ENCODE measurements at places on chromosomes 5 and 9.

GRCh38 chr9:83538172-83538889 is at the start of gene FRMD3:
Gene FRMD3 (minus strand): TSS chr9:83538401. CDS start chr9:83538231, 170 bp downstream.
- DNase-seq, result peak; percentile 90

DNA sequence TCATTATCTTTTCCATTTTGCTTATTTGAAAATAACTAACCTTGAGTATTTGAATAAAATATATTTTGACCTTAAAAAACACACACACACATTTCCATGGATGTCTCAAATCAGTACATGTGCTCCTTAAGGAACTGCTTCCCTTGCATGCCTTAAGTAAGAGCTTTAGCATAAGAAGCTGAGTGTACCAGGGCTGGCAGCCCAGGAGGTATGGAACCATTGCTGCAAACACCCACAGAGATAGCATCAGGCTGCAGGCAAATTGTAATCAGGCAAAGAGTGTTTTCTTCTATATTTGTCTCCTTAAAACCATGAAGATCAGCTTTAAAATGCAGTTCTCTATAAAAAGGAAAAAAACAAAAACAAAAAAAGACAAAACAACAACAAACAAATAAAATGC is 160.6 kb downstream of the PLK2 start:
- no peak for DNase-seq

DNA sequence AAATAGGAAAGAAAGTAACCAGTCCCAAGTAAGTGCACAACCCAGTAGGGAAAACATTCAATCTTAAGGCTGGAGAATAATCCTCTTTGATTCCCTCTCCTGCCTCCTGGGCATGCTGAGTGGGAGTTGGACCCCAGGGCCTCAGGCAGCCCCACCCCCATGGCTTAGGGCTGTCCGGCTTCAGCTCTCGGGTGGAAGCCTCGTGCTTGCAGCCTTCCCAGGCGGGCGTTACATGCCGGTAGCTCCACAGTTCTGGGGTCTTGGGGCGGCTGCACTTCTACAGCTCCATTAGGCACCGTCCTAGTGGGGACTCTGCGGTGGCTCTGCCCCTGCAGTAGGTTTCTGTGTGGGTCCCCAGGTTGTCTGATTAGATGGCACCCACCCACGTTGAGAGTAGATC is 10.1 kb downstream of the GLIPR2 start:
- DNase-seq, result no peak

GRCh38 chr5:168320805-168321204 is 29.4 kb downstream of the WWC1 start:
- no peak for DNase-seq

DNA sequence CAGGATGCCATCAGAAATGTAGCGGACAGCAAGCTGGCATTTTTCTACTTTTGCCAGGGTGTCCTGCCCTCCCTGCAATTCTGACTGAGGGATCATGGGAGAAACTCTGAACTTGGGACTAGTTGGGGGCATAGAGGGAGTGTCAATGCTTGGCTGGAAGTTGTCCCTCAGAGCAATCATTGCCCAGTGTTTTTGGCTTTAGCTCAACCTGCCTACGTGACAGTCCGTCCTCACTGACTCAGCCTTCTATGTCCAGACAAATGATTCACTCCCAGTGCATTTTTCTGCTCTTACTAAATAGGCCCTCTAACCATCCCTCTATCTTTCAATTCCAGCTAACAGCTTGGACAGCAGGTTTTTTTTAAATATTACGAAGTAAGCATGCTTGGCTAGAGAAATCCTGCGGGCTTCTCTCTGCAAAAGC is 627.4 kb downstream of the TLR4 start:
- DNase-seq, result no peak

- DNase-seq, result no peak
Measured at GRCh38 chr5:55187370-55187769, 14.4 kb upstream of the CDC20B start.

DNA sequence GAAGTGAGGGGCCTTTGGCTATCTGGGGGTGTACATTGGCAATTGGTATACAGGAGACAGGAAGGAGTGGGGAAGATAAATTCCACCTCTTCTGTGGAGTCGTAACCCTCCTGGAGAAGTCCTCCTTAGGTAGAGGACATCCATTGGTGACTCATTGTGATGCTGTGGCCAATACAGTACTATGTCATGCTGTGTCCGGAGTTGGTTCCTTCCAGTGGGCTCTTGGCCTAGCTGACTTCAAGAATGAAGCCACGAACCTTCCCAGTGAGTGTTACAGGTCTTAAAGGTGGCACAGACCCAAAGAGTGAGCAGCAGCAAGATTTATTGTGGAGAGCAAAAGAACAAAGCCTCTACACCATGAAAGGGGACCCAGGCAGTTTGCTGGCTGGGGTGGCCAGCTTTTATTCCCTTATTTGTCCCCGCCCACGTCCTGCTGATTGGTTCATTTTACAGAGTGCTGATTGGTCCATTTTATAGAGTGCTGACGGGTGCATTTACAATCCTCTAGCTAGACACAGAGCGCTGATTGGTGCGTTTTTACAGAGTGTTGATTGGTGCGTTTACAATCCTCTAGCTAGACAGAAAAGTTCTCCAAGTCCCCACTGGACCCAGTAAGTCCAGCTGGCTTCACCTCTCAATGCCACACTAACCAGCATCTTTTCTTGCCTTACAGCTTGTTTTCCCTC is 37.3 kb upstream of the FBP1 start:
- no peak for DNase-seq

DNA sequence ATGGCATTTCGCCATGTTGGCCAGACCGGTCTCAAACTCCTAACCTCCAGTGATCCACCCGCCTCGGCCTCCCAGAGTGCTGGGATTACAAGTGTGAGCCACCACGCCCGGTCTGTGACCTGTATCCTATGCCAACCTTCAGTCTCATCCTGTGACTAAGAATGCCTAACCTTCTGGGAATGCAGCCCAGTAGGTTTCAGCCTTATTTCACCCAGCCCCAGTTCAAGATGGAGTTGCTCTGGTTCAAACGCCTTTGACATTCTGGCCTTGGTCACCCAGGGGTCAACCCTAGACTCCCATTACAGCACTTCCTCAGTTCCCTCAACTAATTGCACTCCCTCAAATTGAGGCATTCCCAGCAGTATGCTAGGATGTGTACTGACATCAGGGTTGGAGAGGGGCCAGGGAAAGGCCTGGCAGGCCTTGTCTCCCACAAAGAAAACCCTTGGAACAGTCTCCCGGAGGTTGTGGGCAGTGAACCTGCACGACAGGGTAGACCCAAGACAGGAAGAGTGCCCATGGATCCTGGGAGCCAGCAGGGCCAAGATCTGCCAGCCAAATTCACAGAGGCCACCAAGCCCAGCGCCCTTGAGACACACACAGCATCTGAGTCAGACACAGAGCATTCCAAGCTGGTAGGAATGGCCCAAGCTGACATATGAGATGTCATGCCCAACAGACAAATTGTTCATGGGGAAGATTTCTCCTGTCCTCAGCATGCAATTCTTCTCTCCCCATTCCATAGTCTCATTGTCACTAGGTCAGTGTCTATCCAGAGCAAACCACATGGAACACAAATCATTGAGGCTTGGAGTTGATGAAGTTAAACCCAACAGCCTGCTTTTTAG is 24.9 kb upstream of the SMU1 start:
- DNase-seq, result no peak

DNA sequence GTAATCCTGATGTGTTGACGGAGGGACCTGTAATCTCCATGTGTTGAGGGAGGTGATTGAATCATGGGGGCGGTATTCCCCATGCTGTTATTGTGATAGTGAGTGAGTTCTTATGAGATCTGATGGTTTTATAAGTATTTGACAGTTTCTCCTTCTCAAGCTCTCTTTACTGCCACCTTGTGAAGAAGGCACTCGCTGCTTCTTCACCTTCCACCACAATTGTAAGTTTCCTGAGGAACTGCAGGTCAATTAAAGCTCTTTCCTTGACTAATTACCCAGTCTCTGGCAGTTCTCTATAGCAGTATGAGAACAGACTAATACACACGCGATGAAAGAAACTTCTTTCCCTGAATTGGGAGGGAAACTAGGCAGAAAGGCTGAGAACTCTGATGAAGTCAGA is 141.1 kb upstream of the RAD23B start:
- no peak for DNase-seq

- no peak for DNase-seq
Measured at GRCh38 chr5:137144656-137145055, 354.5 kb downstream of the SPOCK1 start.

- DNase-seq, result no peak
Measured at GRCh38 chr5:178207183-178207916, 3.0 kb downstream of the HNRNPAB start.

GRCh38 chr5:59099270-59099994 is 516.6 kb downstream of the RAB3C start:
- no peak for DNase-seq

DNA sequence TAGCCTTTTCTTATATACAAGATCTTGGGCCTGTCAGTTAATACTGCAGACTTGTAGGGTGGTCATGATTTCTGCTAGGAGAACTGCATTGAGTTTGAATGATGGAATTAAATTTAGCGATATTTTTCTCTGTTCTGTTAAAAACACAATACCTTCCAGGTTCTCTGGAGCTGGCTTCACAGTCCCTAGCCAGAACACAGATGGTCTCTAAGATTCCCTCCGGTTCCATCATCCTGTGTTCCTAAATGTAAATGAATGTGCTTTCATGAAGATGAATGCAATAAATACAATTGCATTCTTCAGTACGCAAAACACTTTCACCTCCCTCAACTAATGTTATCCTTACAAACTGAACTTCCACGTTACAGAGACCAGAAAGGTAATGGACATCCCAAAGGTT is 264.9 kb downstream of the ASTN2 start:
- DNase-seq, result no peak

DNA sequence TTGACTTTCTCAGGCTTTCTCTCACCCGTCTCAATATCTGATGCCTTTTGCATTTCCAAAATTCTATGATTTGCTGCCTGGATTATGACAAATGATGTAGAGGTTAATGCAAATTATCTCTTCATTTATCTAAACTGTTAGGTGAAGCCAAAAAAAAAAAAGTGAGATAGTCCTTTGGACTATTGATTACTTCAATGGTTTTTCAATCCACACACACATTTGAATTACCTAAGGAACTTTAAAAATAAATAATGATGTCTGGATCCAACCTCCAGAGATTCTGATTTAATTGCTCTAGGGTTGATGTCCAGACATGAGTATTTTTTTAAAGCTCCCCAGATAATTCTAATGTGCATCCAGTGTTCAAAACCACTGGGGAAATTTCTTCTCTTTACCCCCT is 379.4 kb downstream of the SPATA31D1 start:
- DNase-seq, result no peak

- no peak for DNase-seq
Measured at GRCh38 chr5:77995793-77996409, 219.8 kb upstream of the TBCA start.

DNA sequence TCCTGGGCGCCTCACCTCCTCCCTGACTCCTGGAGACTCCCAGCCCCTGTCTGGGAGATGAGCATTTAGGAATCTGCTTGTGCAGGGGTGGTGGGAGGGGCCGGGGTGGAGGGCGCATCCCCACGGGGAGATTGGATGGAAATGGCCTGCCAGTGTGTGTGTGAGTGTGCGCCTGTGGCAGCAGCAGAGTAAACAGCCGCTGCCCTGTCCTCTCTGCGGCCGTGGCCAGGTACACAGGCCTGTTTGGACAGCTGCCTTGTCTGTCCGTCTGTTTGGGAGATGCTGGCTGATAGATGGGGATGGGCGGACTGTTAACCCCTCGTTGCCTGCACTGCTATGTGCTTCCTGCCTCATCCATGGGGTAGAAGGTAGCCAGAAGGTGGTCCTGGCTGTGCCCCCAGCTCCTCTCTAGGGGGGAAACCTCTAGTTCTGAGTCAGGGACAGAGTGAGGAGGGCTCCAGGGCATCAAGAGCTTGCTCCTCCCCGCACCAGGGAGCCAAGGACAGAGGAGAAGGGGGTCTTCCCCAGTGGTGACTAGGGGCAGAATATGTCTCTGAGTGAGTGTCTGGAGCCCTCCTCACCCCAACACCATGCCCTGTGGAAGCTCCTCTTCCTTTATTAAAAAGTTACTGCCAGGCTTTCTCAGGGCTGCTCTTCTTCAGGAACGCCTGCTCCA is 60.1 kb downstream of the LMX1B start:
- DNase-seq, result no peak

DNA sequence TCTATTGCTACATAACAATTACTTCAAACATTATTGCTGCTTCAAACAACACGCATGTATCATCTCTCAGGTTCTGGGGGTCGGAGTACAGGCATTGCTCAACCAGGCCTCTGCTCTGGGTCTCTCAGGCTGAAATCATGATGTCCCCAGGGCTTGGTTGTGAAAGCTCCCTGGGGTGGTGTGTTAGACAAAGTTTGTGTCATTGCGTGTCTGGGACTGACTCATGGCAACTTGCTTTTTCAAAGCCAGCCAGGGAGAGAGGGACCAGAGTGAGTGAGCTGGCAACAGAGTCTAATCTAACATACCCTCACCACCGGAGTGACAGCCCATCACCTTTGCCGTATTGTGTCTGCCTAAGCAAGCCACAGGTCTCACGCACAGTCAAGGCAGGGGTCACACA is 259.2 kb upstream of the NFIL3 start:
- no peak for DNase-seq

DNA sequence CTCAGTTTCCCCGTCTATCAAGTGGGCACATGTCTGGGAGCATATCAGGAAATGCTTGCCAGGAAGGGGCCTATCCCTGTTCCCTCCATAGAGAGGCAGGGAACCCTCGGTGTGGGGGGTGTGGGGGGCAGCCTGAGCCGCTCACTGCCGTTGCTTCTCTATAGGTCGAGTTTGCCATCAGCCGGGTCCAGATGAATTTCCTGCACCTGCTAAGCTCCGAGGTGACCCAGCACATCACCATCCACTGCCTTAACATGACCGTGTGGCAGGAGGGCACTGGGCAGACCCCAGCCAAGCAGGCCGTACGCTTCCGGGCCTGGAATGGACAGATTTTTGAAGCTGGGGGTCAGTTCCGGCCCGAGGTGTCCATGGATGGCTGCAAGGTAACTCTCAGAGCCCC is 13.8 kb upstream of the ORM1 start:
- DNase-seq, result no peak

DNA sequence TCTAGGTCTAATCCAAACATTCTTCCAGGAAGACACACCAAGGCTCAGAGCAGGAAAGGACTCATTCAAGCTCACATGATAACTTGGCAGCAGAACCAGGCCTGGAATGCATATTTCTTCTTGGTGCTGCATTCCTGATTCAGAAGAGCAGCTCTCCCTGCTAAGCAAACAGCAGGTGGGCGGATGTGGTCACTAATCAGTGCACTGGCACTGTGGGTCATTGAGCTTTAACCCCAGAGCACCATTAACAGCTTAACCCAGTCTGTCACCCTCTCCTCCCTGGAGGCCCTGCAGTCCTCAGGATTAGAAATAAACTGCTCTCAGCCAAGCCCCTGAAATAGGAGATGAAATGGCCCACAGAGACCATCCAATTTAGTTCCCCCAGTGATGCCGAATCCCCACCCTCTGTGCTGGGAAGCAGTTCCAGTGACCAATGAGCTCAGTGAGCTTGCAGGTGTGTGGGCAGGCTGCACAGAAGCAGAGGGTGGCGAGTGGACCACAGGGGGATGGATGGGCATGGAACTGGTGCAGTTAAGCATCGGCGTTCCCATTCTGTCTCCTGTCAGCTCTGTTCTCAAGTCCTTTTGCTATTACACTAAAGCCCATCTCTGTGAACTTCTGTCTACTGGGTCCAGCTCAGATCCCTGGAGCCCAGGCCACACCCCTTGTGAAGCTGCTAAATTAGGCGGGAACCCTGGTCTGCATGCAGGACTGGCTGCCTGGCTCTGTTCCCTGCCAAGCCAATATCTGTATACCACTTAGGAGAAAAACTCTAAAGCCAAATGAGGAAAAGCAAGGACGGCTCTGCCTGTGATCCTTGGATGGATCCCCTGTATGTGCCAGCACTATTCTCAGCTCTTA is 16.6 kb upstream of the MEGF9 start:
- DNase-seq, result no peak

All from HL-60 (cell line).